ENCODE measurements at places on chromosomes 3 and 15.

- DNase-seq: no peak
These were observed 673.7 kb downstream of the DIPK2A start for GRCh38 chr3:144645300-144645699.

- DNase-seq: no peak
These were observed 9.4 kb downstream of the EIF2A start for GRCh38 chr3:150555859-150556436.

DNA sequence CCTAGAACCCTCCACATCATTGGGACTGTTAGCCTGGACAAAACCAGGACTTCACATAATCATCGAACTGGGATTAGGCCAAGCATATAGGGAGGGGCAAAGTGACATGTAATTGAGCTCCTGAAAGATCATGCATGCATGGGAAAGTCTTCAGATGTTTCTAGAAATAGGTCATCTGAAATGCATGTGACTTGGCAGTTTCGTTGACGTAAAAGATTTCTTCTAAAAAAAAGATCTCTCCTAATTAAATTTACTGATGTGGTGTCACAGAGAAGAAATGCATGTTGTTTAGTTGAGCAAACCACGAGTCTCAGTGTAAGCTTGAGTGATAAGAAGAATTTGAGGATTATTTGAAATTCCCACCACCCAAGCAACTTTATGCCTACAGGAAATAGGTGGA lies 70.0 kb upstream of the LIMD1 start:
- no peak for DNase-seq

DNA sequence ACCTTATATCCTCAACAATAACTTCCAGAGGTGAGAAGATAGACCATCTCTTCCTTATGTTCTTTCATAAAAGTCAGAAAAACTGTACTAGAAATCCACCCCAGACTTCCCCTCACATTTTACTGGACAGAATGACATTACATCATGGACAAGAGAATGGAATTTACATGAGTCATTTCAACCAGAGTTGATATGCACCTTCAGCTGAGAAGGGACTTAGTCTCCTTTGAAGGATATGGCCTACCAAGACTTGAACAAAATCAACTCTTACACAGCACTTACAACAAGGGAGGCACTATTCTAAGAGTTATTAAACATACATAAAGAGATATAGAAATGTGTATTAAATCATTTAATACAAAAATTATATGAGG lies 380.0 kb upstream of the DPH6 start:
- no peak for DNase-seq

DNA sequence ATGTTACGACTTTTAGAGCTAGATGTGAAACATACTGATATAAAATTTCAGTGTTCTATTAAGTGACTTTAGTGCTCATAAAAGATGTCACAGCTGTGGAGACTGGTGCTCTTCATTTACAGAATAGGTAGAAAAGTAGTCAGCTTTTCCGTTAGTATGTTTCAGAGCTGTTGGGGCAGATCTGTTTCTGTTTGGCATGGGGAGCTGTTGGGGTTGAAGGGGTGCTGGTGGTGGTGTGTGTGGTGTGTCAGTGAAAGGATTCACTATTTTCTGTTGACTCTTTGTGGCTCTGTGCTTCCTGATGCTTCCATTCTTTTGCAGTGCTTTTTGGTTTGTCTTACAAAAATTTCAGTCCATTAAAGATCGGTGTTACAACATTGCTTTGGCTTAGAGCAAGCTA lies 3.2 kb downstream of the UBE2E2 start:
- DNase-seq: no peak

GRCh38 chr3:176079785-176080184 lies 1117.5 kb downstream of the TBL1XR1 start:
- no peak for DNase-seq

- no peak for DNase-seq
These were observed 4.3 kb upstream of the EIF3J start for GRCh38 chr15:44532689-44533088.

DNA sequence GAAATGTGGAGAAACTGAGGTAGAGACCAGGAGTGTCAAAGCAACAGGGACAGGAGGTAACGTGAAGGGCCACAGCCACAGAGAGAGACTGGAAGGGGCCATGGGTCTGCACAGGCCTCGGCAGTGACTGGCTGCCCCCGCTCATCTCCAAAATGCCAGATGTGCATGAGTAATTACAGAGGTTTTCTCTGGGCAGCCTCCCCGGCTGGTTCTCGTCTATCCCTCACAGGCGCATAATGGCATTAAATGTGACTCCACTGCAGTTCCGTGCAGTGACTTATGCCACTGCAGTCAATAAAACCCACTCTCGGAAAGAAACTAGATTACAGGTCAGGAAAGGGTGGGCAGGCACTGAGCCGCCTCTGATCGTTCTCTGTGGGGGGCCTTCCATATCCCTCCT lies 74.7 kb downstream of the WDR76 start:
- no peak for DNase-seq

- peak; percentile 20 for DNase-seq
These were observed 41.4 kb upstream of the UMPS start for GRCh38 chr3:124688581-124689454.

GRCh38 chr3:30775040-30775439 lies 119.4 kb downstream of the GADL1 start:
- DNase-seq: no peak

DNA sequence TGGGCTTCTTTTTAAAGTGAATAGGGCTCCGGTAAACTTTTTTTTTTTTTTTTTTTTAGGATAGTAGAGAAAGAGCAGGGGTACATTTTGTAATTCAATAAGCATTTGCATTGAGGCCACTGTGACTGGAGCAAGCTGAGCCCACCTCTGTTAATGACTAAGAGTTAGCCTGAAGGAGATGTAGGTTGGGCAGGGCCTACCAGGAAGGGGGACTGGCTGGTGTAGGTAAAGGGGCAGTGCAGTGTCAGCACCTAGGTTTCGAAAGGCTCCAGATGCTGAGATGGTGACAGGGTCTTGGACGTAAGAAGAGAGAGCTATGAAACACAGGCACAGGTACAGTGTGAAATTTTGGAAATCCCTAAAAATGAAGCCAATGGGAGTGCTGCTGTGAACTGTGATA lies 30.7 kb downstream of the LPP start:
- DNase-seq: no peak
